Endothelial cell of umbilical vein (primary cell): ENCODE measurements at places on chromosomes 5 and 9. TPM values are rescaled to one million over a fixed set of nuclear protein-coding genes. Genes with fewer than 3 reads are reported as not detected.

DNA sequence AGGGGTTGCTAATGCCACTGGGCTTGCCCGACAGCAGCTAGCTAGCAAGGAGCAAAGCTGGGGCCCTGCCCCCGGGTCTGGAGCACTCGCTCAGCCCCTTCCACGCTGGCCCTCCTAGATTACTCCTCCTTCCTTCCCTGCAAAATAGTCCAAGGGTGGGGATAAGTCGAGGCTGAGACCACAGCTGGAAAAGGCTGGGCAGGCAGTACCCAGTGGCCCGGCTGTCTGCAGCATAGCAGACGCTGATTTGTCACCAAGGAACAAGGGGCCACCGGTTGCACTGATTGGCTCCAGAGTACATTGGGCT is 73.9 kb downstream of the ADAMTS2 start:
- H3K36me3 ChIP-seq = no peaks in the 10 kb centered on the region
- no peaks in the 10 kb centered on the region for H3K4me1 ChIP-seq
- no peaks in the 10 kb centered on the region for H3K27me3 ChIP-seq
- H3K27ac ChIP-seq = no peak overlapping the region
- H3K4me3 ChIP-seq = no peak overlapping the region
- DNase-seq = no peak

DNA sequence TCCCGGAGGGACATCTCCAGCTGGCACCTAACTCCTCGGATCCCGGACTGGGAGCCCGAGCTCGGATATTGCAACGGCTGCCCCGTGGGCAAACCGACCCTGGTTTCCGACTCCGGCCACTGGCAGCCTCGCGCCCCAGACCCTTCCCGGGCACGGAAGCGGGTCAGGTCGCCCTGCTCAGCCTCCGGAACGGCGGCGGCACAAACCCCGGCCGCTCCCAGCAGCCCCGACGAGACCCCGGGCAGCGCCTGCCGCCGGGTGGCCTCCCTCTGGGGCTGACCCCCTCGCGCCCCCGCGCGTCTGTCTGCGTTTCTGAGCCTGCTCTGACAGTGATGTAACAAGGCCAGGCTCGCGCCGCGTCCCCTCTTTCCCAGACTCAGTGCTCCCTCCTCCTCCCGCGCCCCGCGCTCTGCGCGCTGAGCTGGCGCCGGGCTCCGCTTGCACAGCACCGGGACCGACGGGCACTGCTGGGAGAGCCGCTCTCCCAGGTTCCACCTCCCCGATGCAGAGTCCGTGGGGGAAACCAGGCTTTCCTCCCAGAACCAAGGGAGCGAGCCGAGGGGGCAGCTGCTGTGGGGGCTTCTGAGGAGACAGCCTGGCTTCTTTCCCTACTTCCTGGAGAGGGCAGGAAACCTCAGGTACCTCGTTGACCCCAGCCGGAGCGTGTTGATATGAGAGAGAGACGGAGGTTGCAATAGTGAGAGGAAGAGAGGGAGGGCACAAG is at the start of gene TMEM215:
Gene TMEM215, plus strand, starts transcription at position 373 of the 724 bp plus-strand sequence. CDS start 644 bp downstream, outside the sequence.
- no peaks in the 10 kb centered on the region for H3K4me1 ChIP-seq
- no peaks in the 10 kb centered on the region for H3K36me3 ChIP-seq
- no peak within 1 kb of the TSS for H3K27ac ChIP-seq
- peaks cover 48% of the 10 kb centered on the region for H3K27me3 ChIP-seq
- DNase-seq = no peak
- H3K4me3 ChIP-seq = no peak within 1 kb of the TSS

DNA sequence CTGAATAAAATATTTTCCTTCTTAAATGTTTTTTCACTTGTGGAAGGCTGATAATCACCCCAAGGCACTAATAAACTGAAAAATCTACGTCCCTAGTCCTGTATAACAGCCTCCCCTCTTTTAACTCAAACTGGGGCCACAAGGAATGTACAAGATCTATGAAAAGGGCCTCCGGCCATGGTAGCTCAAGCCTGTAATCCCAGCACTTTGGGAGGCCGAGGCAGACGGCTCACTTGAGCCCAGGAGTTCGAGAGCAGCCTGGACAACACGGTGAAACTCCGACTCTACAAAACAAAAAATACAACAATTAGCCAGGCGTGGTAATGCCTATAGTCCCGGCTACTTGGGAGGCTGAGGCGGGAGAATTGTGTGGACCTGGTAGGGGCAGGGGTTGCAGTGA is 23.6 kb downstream of the RNF145 start:
- H3K4me3 ChIP-seq = no peak overlapping the region
- DNase-seq = no peak
- peaks cover 4% of the 10 kb centered on the region for H3K4me1 ChIP-seq
- no peak overlapping the region for H3K27ac ChIP-seq
- no peaks in the 10 kb centered on the region for H3K27me3 ChIP-seq
- H3K36me3 ChIP-seq = peaks cover 3% of the 10 kb centered on the region

DNA sequence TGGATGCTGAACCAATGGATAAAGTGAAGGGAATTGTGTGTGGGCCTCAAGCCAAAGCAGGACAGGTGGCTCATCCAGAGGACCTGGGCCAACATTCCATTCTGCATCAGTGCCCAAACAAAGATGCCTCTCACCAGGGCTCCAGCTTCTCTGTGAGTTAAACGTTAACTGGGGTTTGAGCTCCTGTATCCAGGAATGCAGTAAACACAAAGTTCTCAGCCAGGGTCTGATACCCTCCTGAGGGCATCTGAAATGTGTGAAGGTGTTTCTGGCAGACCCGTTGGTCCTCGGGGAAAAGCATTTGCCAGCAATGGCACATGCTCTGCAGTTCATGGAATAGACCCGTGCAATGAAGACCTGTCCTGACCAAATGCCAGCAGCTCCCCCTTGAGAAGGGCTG is 33.9 kb upstream of the AOPEP start:
- no peak for DNase-seq
- H3K27me3 ChIP-seq = peaks cover 10% of the 10 kb centered on the region
- no peaks in the 10 kb centered on the region for H3K4me1 ChIP-seq
- H3K4me3 ChIP-seq = no peak overlapping the region
- no peak overlapping the region for H3K27ac ChIP-seq

DNA sequence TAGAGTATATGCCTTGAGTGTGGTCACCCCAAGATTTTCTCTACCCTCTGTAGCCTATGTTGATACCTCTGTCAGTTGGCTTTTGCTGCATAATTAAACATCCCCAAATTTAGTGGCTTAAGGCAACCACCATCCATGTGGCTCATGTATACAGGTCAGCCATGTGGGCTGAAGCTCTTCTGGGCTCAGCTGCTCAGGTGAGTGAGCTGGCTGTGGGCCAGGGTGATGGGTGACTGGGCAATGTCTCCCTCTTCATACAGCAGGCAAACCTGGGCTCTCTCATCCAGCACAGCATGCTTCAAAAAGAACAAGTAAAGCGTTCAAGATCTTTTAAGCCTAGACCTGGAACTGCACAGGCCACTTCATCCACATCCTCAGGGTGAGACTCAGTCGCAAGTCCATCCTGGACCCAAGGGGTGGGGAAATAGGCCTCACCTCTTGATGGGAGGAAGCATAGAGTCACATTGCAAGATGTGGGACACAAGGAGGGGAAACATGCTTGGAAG is 188.2 kb upstream of the TAS2R1 start:
- H3K27ac ChIP-seq = no peak overlapping the region
- DNase-seq = no peak
- no peaks in the 10 kb centered on the region for H3K36me3 ChIP-seq
- no peaks in the 10 kb centered on the region for H3K4me1 ChIP-seq
- H3K27me3 ChIP-seq = no peaks in the 10 kb centered on the region

GRCh38 chr5:133083901-133084300 is 32.1 kb downstream of the HSPA4 start:
- H3K36me3 ChIP-seq = peaks cover 12% of the 10 kb centered on the region
- no peaks in the 10 kb centered on the region for H3K27me3 ChIP-seq
- no peaks in the 10 kb centered on the region for H3K4me1 ChIP-seq
- no peak overlapping the region for H3K4me3 ChIP-seq

GRCh38 chr5:140631831-140632365 is 1.1 kb downstream of the CD14 start:
- peaks cover 3% of the 10 kb centered on the region for H3K27me3 ChIP-seq
- peaks cover 15% of the 10 kb centered on the region for H3K4me1 ChIP-seq
- H3K4me3 ChIP-seq = peak overlapping the region; percentile 28
- H3K36me3 ChIP-seq = no peaks in the 10 kb centered on the region

DNA sequence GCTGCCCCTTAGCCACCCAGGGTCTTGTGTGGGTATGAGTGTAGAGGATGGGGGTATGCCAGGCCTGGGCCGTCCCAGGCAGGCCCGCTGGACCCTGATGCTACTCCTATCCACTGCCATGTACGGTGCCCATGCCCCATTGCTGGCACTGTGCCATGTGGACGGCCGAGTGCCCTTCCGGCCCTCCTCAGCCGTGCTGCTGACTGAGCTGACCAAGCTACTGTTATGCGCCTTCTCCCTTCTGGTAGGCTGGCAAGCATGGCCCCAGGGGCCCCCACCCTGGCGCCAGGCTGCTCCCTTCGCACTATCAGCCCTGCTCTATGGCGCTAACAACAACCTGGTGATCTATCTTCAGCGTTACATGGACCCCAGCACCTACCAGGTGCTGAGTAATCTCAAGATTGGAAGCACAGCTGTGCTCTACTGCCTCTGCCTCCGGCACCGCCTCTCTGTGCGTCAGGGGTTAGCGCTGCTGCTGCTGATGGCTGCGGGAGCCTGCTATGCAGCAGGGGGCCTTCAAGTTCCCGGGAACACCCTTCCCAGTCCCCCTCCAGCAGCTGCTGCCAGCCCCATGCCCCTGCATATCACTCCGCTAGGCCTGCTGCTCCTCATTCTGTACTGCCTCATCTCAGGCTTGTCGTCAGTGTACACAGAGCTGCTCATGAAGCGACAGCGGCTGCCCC is 2.6 kb downstream of the SLC35A4 start:
- DNase-seq = no peak
- H3K27ac ChIP-seq = no peak overlapping the region
- H3K27me3 ChIP-seq = no peaks in the 10 kb centered on the region
- H3K4me1 ChIP-seq = peaks cover 8% of the 10 kb centered on the region

- H3K36me3 ChIP-seq = no peaks in the 10 kb centered on the region
- H3K27ac ChIP-seq = no peak overlapping the region
- DNase-seq = no peak
- no peak overlapping the region for H3K4me3 ChIP-seq
These were observed 66.6 kb downstream of the YIPF5 start for GRCh38 chr5:144103611-144104485.

DNA sequence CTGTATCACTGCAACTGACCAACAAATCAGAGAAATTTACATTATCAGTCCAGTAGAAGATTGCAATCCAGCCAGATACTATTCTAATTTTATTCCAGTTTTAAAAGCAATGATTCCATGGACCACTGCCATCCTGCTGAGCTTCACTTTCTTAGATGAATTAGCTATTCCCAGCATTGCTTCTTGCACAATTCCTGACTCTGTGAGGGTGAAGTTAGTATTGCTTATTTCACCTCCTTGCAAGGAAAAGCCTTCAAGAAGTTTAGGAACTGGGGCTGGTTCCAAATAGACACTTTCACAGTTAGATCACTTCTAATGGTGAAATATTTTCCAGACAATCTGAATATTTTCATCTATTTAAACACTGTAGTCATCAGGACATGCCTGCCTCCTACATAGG is 338.6 kb upstream of the TNC start:
- H3K4me1 ChIP-seq = no peaks in the 10 kb centered on the region
- no peak overlapping the region for H3K4me3 ChIP-seq
- no peak for DNase-seq
- H3K27ac ChIP-seq = no peak overlapping the region
- H3K36me3 ChIP-seq = no peaks in the 10 kb centered on the region

DNA sequence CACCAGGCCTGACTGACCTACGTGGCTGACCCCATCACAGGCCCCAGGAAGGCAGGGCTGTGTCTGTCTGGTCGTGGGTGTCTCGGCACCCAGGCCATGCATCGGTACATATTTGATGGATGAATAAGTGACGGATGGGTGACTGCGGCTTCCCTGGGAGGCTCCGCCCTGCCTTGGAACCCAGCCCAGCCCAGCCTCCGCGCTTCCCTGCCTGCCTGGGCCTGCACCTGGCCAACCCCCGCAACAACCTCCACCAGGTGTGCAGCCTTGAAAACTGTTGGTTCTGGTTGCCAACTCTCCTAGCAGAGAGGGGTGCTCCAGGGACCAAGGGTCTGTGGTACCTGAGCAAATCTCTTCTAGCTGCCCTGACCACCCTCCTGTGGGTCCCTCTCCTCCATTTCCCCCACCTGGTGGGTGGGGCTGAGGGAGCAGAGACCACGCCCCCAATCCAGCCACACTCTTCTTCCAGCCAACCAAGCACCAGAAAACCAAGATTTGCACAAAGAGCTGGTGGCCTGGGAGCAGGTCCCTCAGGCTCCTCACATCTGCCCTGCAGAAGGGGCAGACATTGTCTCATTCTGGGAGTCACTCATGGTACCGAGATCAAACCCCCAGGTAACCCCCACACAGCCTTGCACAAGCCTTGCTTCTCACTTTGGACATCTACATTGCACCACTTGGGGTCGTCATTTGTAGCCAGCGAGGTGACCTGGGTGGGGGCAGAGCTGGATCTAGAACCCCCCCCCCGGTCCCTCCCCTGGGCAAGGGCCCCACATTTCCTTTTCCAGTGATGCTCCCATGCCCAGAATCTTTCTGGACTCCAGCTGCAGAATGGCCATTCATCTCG is 100.6 kb upstream of the IER5L start:
- no peaks in the 10 kb centered on the region for H3K27me3 ChIP-seq
- H3K4me1 ChIP-seq = no peaks in the 10 kb centered on the region
- no peak for DNase-seq
- no peaks in the 10 kb centered on the region for H3K36me3 ChIP-seq

DNA sequence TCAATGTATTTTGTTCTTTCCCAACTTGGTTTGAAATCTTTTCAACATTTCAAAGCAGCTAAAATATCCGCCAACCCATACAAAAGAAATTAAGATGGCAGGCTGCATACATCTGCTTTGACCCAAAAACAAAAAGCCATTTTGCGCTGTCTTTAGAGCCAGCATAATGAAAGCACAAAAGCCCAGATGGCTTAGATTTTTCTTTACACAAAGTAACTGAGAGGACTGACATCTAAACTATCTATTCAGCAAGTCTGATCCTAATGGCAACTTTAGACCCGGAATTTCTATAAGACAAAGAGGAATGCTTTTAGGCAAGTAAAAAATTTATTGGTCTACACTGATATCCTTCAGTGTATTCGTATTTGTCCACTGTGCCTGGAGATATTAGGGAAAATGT is 86.3 kb downstream of the MYO10 start:
- no peak for DNase-seq
- no peak overlapping the region for H3K4me3 ChIP-seq
- H3K36me3 ChIP-seq = peaks cover 2% of the 10 kb centered on the region
- no peak overlapping the region for H3K27ac ChIP-seq
- H3K4me1 ChIP-seq = no peaks in the 10 kb centered on the region

GRCh38 chr9:137880976-137881530 is 3.5 kb downstream of the CACNA1B start:
- H3K4me1 ChIP-seq = no peaks in the 10 kb centered on the region
- H3K36me3 ChIP-seq = no peaks in the 10 kb centered on the region
- H3K27me3 ChIP-seq = peaks cover 3% of the 10 kb centered on the region
- no peak for DNase-seq
- H3K4me3 ChIP-seq = no peak overlapping the region
- no peak overlapping the region for H3K27ac ChIP-seq

- no peaks in the 10 kb centered on the region for H3K36me3 ChIP-seq
- no peak overlapping the region for H3K4me3 ChIP-seq
- no peak for DNase-seq
- no peaks in the 10 kb centered on the region for H3K4me1 ChIP-seq
These were observed 1671.2 kb upstream of the ACO1 start for GRCh38 chr9:30713243-30713642.

ARHGAP26 gene
- total RNA-seq = 13.9 and 16.2 TPM in 2 replicates

MFAP3 gene
- total RNA-seq = 31.7 and 35.3 TPM in 2 replicates

RNF183 gene
- not detected in 2 replicates for total RNA-seq

PDCD1LG2 gene
- total RNA-seq = 9.5 and 9.7 TPM in 2 replicates
